ENCODE measurements at places on chromosomes 1 and 21.

- DNase-seq, result no peak
Measured at GRCh38 chr1:233668146-233668724, 54.3 kb downstream of the KCNK1 start.

- DNase-seq, result no peak
Measured at GRCh38 chr1:53344921-53345838, 17.3 kb upstream of the LRP8 start.

DNA sequence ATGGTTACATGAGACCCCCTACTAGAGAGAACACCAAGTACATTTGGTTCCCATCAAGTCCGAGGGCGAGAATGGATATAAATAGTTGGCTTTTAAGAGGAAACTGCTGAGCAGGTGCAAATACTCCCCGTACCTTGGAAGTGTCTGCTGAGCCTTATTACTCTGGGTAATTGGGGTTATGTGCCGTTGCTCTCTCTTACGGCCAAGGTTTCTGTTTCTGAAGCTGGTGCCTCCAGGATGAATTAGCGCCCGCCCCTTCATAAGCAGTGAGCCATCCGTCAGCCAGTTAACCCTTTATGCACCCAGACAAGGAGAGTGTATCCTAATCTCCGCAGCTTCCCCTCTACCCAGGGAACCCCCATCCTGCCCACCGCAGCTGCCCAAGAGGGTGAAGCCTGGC is 90.4 kb upstream of the AJAP1 start:
- DNase-seq, result no peak

DNA sequence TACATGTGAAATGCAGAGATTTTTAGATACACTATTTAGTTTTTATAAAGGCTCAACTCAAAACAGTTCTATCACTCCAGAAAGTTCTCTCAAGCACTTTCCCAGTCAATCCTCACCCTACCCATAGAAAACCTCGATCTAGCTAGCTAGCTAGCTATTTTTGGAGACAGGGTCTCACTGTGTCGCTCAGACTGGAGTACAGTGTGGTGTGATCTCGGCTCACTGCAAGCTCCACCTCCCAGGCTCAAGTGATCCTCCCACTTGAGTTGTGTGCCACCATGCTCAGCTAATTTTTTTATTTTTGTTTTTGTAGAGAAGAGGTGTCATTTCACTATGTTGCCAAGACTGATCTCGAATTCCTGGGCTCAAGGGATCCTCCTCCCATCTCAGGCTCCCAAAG is 236.9 kb downstream of the RERE start:
- no peak for DNase-seq

GRCh38 chr1:20663969-20664715 is 3.0 kb upstream of the DDOST start:
- no peak for DNase-seq

- DNase-seq, result no peak
Measured at GRCh38 chr1:245915406-245915805, 591.7 kb downstream of the SMYD3 start.

DNA sequence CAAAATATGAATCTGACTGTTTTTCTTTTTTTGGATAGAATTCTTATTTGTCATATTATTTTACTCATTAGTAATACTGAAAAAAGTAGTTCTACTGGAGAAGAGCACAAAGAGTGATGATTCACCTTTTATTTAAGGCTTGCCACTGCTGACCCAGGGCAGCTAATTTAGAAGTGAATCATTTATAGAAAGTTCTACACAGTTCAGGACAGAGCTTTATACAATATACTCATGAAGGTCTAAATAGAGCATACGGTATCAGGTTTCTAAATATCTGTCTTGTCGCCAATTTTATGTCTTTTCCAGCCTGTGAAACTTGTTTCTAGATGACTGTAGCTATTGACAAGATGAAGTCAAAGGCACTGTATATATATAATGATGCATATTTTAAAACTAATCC is 25.0 kb downstream of the GIPC2 start:
- no peak for DNase-seq

DNA sequence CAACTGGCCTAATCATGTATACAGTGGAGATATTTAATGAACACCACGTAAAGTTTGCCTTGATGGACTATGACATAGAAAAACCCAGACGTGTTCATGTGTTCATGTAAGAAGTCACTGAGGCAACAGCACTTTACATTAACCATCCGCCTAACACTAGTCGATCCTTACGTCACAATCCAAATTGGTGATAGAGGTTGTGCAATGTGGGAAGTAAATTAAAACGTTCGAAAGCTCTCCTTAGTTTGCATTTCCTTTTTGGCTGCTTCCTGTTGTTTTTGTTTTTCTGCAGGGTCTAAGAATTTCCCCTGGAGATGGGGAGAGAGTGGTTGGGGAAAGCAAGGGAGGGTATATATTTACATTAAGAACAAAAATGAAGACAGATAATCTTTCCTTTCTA is 587.5 kb upstream of the ADGRL2 start:
- DNase-seq, result no peak

GRCh38 chr21:35395728-35396127 is 346.6 kb upstream of the RUNX1 start:
- no peak for DNase-seq

DNA sequence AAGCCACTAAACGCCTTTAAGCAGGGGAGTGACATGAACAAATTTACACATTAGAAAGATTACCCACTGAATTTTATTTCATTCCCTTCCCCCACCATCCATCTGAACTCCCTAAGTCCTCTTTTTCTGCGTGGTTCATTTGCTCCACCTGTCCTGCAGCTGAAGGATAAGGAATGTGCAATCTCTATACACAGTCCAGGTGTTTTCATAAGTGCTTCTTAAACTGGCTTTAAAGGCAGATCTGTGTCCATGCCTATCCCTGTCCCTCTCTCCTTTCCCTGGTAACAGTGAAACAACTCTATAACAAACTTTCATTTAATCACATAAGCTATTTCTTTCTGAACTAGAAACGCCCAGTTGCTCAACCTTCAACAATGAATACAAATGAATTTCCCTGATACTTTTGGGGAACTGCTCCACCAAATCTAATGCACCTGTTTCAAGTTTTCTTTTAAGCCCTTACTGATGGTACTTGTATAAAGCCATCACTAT is 8.4 kb downstream of the GSTM3 start:
- no peak for DNase-seq

All from anterior cingulate cortex (tissue), 58 donors.